T-helper 22 cell (primary cell): ENCODE measurements at places on chromosomes 12 and 14.

- DNase-seq: no peak
These were observed 12.5 kb downstream of the RPS6KL1 start for GRCh38 chr14:74910556-74910955.

DNA sequence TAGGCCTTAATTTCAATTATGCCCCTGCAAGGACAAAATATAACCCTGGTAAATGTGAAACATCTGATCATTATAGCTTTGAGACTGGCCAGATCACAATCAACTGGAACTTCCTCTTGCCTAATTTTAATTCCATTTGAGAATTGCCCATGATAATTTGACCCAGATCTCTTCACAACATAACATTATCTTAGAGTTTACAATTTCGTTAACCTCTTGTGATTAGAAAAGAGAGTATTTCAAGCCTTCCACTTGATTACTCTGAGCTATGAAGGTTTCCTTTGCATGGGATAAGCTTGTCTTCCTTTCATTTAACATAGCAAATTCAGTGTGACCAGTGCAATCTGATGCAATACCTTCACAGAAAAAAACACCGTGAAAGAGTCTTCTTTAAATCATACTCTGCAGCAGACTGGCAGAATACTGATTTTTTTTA is 143.6 kb downstream of the DUSP6 start:
- no peak for DNase-seq

- no peak for DNase-seq
These were observed 182.7 kb downstream of the KICS2 start for GRCh38 chr12:64039281-64039871.

DNA sequence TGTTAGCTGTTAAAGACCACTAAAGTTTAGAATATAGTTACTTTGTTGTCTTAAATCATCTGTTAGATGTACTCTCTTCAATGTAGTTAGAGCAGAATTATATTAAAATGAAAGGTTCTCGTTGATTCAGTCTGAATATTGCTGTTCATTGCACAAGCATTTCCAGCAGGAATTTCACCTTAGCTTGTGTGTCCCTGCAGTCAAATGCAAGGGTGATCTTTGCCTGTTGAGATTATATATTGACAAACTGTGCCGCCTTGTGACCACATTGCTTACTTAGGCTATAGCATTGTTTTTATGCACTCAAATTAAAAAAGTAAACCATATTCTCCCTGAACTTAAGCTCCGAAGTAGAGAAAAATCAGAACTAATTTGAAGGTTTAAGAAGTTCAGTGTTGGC is 39.5 kb downstream of the ATP2A2 start:
- DNase-seq: no peak

- DNase-seq: no peak
These were observed 113.7 kb downstream of the TRAFD1 start for GRCh38 chr12:112239020-112239419.

DNA sequence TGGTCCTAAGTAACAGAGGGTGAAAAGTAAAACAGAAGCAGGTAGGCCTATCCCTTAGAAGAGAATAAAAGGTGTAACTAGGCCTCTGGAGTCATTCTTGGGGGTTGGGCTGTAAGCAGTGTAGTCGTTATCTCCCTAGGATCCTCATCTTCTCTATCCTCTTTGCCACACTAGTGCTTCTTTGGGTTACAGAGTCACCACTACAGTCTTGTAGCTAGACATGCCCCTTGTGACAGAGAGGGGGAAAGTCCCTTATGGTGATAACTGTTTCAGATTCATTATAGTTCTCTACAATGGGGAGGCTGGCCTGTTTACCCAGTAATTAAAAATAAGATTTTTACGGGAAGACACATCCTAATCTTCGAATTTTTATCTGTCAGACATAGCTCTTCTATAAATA is 16.4 kb upstream of the SRP54 start:
- no peak for DNase-seq

DNA sequence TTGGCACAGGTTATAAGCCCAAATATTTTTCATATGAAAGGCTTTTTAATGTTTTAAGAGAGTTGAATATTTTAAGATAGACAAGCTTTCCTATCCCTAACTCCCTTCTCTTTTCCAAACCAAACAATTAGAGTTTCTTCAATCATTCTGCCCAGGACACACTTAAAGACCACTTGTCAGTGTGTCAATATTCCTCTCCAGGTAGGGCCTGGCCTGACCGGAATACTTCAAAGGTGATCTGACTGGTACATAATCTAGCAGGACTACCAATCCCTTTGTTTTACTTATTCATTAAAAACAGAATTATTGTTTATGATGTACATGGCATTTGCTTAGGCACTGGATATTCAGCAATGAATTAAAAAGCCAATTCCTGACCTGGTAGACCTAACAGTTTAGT is 24.2 kb upstream of the SNRPF start:
- DNase-seq: no peak

DNA sequence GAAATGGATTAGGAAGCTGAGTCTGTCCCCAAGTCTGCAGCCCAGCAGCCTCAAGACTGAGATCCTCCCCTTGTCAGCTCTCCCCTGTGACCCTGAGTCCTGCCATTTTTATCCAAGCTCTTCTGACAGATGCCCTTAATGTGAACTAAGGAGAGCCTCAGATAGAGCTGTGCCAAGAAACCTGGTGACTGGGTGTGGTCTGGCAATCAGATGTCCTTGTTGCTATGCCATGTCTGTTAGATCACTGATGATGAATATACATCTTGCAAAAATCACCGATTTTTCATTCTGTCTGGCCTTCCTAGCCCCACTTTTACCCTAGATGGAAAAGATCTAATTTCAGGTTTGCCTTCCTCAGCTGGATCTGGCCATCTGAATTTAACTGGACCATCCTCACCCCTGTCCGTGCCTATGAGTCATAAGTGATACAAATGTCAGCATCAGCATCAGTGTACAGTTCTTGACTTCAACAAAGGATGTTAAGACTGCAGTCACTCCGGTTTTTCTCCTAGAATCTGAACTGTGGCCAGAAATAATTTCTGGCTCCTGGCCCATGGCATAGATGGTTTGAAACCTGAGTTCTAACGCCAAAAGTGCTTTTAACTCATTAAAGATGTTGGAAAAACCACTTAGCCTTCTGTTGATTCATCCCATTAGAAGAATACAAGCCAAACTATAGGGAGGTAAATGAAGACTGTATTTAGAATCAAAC is 61.2 kb upstream of the GRIP1 start:
- DNase-seq: no peak

DNA sequence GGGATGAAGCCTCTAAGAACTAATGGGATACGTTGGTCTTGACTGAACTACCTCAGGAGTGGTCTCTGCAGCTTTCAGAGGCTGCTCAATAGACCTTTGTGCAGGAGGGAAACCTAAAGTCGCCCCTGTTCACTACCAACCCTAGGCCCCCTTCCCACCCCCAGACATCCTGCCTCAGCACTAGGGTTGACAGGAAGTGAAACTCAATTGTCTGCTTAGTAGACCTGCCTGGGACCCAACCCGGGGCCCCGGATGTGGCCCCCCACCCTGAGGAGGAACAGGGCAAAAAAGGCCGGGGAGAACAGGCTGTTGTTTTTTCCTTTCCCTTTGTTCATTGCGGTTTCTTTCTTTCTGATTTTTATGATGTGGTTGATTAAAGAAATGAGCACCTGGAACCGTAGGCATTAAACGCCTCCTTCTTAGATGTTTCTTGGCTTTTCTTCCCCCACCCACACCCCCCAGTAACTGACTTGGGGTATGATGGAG is 1.6 kb upstream of the DGKA start:
- DNase-seq: peak; percentile 89

GRCh38 chr14:50379563-50379962 is 17.1 kb downstream of the CDKL1 start:
- no peak for DNase-seq

DNA sequence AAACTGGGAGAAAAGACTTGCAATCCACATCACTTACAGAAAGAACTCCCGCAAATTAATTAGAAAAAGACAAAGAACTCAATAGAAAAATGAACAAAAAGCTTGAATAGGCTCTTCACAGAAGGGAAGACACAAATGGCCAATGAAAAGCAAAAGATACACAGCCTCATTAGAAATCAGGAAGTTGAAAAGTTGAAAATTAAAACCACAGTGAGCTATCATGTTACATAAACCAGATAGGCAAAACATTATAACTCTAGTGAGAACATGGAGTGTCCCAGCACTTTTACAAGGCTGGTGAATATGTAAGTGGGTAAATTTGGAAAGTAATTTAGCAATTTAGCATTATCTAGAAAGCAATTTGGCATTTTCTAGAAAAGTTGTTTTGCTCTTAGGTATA is 158.4 kb upstream of the RASSF8 start:
- no peak for DNase-seq

DNA sequence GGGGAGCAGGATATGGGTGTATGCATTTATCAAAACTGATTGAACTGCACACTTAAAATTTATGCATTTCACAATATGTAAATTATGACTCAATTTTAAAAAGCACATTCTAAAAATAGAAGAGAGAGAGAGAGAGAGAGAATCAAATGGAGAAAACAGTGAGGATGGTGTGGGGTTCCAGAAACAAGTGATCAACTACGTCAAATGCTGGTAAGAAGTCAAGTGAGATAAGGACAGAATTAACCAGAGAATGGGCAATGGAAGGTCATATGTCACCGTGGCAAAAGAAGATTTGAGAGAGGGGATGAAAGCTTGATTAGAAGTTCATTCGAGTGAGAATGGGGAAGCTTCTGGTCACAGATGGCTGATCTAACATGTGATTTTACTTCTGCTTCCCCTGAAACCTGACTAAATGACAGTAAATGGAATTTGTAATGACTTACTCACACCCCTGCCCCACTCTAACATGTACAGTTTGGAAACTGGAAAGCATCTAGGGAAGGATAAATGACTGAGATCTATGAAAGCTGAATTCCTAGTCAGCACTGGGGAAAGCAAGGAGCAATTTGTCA is 276.5 kb upstream of the AMIGO2 start:
- no peak for DNase-seq

- DNase-seq: no peak
These were observed 98.0 kb downstream of the BBS10 start for GRCh38 chr12:76250256-76250655.

DNA sequence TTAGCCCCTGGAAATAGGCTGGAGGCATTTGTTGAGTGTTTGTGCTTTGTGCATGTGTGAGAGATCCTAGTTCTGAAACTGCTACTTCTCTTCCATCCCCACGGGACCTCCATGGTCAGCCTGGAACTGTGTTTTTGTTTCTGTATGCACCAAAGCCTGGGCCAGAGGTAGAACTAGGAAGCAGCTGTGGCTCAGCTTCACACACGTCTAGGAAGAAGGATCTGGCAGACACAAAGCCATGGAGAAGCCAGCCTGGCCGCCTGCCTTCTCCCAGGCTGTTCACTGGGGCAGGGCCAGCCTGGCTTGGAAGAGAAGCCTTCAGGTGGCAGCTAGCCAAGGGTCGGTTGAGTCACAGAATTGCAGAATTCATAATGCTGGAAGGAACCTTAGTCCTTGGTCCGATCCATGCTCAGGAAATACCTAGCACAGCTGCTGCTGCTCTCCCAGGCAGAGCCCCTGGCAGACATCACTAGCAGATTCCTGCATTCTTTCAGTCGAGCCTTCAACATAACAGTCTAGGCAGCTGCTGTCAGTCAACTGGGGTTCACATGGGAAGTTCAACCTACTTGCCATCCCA is 27.0 kb downstream of the RIN3 start:
- DNase-seq: no peak

DNA sequence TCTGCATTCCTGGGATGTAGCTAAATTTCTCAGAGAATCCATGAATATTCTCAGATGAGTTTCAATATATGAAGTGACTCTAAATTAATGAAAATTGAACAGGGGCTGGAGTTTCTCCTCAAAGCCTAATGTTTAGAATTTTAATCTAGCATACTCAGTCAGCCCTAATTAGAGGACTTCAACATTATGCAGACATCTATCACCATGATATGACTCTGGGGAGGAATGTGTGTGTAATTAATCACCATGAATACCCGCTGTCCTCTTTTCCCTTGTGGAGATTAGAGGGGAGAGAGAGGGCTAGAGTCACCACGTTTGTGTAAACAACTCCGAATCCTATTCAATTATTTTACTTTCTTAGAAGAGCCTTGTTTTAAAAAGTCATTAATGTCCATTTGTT is 698.6 kb upstream of the MDGA2 start:
- DNase-seq: no peak

- DNase-seq: no peak
These were observed 136.5 kb downstream of the PLXNC1 start for GRCh38 chr12:94284859-94285258.

GRCh38 chr14:105503935-105504692 is 13.1 kb downstream of the TEDC1 start:
- no peak for DNase-seq

GRCh38 chr12:19945559-19946435 is 422.5 kb upstream of the PDE3A start:
- no peak for DNase-seq

GRCh38 chr12:685388-685787 is 22.1 kb upstream of the NINJ2 start:
- DNase-seq: peak; percentile 84

- no peak for DNase-seq
These were observed 890 bp upstream of the KIF26A start for GRCh38 chr14:104137297-104138097.

- no peak for DNase-seq
These were observed 771 bp downstream of the OTX2 start for GRCh38 chr14:56809270-56810146.
